Memory B cell (primary cell): ENCODE measurements at places on chromosomes 2 and 18.

DNA sequence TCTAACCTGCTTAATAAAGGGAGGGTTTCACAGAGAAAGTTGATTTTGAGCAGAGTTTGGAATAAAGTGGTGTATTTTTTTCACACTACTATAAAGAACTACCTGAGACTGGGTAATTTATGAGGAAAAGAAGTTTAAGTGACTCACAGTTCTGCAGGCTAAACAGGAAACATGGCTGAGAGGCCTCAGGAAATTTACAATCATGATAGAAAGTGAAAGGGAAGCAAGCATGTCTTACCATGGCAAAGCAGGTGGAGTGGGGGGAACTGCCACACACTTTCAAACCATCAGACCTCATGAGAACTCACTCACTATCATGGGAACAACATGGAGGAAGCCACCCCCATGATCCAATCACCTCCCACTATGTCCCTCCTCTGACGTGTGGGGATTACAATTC, 546.7 kb downstream of the EPHA4 start:
- no peaks in the 10 kb centered on the region for H3K36me3 ChIP-seq
- peaks cover 14% of the 10 kb centered on the region for H3K4me1 ChIP-seq
- H3K4me3 ChIP-seq = no peak overlapping the region
- H3K27me3 ChIP-seq = no peaks in the 10 kb centered on the region
- no peak for DNase-seq

- no peak overlapping the region for H3K27ac ChIP-seq
- peaks cover 2% of the 10 kb centered on the region for H3K27me3 ChIP-seq
- no peaks in the 10 kb centered on the region for H3K4me1 ChIP-seq
- no peak for DNase-seq
- H3K36me3 ChIP-seq = no peaks in the 10 kb centered on the region
These were observed 64.7 kb downstream of the AGAP1 start for GRCh38 chr2:235558572-235558971.

DNA sequence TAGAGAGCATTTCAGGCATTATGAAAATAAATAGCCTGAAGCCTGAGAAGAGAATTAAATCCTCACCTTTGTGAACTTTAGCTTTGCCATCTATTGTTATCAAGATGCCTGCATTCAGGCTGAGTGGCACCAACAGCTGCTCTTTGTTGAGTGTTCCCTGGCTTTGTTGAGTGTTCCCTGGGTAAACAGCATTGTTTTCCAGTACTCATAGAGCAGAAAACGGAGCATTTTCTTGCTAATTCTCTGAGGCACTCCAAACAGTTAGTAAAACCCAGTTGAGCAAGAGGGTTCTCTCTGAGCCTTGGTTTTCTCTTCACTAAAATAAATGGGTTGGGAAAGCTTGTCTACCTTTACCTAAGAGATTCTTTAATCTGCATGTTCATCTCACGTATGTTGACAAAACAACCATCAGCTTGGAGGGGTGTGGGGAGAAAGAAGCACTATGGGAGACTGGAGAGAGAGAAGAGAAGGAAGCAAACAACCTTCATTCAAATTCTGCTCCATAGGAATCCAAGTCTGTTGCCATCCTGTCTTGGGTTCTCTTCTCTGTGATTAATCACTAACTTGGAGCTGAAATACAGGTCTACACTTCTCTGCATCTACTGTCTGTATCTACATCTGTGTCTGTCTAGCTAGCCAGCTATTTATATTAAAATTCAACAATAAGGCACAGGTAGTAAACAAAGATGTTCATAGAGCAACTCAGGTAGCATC, 567.0 kb upstream of the SOX11 start:
- no peak overlapping the region for H3K27ac ChIP-seq
- no peak for DNase-seq
- no peaks in the 10 kb centered on the region for H3K4me1 ChIP-seq
- H3K36me3 ChIP-seq = no peaks in the 10 kb centered on the region
- no peaks in the 10 kb centered on the region for H3K27me3 ChIP-seq
- H3K4me3 ChIP-seq = no peak overlapping the region

GRCh38 chr2:221555494-221555846, 16.6 kb downstream of the EPHA4 start:
- H3K4me3 ChIP-seq = peak overlapping the region; percentile 74
- H3K36me3 ChIP-seq = no peaks in the 10 kb centered on the region
- peak overlapping the region; percentile 88 for H3K27ac ChIP-seq
- H3K27me3 ChIP-seq = no peaks in the 10 kb centered on the region
- no peak for DNase-seq
- peaks cover 29% of the 10 kb centered on the region for H3K4me1 ChIP-seq

GRCh38 chr2:189534854-189535832, 45.4 kb downstream of the SLC40A1 start:
- H3K27ac ChIP-seq = no peak overlapping the region
- peaks cover 15% of the 10 kb centered on the region for H3K27me3 ChIP-seq
- no peak overlapping the region for H3K4me3 ChIP-seq
- no peak for DNase-seq

- H3K4me1 ChIP-seq = no peaks in the 10 kb centered on the region
- no peak overlapping the region for H3K27ac ChIP-seq
- DNase-seq = peak; percentile 19
- no peak overlapping the region for H3K4me3 ChIP-seq
- peaks cover 7% of the 10 kb centered on the region for H3K27me3 ChIP-seq
These were observed 138.8 kb downstream of the MCFD2 start for GRCh38 chr2:46776687-46777327.

DNA sequence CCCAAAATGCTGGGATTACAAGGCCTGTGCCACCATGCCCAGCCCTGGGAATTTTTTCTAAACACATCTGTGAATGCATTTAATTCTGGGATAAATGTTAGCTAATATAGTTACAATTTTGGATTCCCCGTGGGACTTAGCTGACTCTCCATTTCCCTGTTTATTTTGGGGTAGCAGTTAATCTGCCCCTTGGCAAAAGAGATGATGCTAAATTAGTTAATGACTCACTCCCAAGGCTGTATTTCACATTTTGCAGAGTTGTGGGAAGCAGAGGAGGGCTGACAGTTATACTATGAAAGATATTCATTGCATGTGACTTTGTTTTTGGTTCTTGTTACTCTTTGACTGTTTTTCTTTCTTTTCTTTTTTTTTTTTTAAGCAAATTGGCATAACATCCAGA, 3.2 kb downstream of the MTHFD2 start:
- H3K27me3 ChIP-seq = no peaks in the 10 kb centered on the region
- no peak overlapping the region for H3K27ac ChIP-seq

DNA sequence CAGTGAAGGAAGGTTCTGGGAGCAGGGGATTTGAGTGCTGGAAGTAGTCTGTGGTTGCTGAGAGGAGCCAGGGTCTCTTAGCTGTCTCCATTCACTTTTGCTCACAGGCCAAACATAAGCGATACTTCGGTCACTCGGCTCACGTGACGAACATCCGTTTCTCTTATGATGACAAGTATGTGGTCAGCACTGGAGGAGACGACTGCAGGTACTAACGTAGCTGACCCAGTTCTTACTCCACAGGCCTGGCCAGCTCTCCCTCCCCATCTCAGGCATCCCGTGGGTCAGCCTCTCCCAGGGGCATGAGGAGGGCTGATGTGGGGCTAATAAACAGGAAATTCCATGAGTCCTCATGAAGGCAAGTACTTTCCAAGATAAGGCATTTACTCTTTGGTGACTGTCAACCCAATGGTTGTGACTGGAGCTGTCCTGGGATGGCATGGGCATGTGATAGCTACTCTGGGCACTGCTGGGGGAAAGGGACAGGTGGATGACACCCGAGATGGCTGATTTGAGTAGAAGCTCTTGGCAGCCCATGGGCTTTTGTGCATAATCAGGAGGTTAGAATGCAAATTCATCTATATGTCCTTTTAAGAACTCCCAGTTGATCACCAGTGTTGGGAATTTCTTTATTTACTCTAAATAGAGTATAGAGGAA, 81.6 kb downstream of the RTN4 start:
- no peak overlapping the region for H3K4me3 ChIP-seq
- peaks cover 11% of the 10 kb centered on the region for H3K4me1 ChIP-seq
- peaks cover 26% of the 10 kb centered on the region for H3K36me3 ChIP-seq
- H3K27me3 ChIP-seq = no peaks in the 10 kb centered on the region
- no peak for DNase-seq
- H3K27ac ChIP-seq = no peak overlapping the region

DNA sequence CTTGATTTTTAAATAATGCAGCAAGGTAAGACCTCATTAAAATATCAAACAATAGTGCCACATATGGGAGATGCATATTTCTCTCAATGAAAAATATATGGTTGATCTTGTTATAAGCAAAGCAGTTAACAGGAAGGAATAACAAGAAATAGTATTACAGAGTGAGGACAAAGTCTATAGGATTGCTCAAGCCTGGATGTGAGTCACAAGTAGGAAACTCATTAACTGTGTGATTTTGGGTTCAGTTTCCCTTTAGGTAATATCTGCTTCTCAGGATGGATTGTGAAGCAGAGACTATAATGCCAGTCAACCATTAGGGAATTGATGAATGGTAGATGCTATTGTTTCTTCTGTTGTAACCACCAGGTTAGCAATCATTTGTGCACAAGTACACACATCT, 42.9 kb upstream of the SPHKAP start:
- no peaks in the 10 kb centered on the region for H3K36me3 ChIP-seq
- no peak for DNase-seq
- H3K27me3 ChIP-seq = no peaks in the 10 kb centered on the region

DNA sequence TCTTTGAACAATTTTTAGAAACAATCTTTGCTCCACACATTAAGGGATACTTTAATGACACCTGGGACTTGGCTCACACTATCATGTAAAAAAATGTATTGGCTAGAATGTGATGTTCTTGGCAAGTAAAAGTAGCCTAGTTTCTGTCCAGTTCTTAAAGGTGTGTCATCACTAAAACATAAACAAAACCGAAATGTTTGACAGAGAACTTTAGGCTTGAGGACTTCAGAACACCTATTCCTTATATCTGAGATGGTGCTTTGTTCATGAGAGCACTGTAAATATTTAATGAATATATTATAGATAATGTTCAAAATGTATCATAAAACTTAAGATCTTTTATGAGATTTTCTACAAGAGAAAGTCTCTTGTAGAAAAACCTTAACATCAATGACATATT, 19.8 kb upstream of the HNRNPA3 start:
- no peaks in the 10 kb centered on the region for H3K4me1 ChIP-seq
- no peak overlapping the region for H3K4me3 ChIP-seq
- H3K36me3 ChIP-seq = no peaks in the 10 kb centered on the region
- H3K27me3 ChIP-seq = no peaks in the 10 kb centered on the region
- no peak for DNase-seq
- H3K27ac ChIP-seq = no peak overlapping the region

GRCh38 chr2:217899231-217900009, 103.4 kb downstream of the TNS1 start:
- no peak for DNase-seq
- no peaks in the 10 kb centered on the region for H3K36me3 ChIP-seq
- peaks cover 5% of the 10 kb centered on the region for H3K27me3 ChIP-seq
- H3K27ac ChIP-seq = no peak overlapping the region
- no peaks in the 10 kb centered on the region for H3K4me1 ChIP-seq

GRCh38 chr2:55163274-55163721, 68.8 kb downstream of the CLHC1 start:
- H3K27me3 ChIP-seq = no peaks in the 10 kb centered on the region
- DNase-seq = no peak
- H3K4me1 ChIP-seq = peaks cover 4% of the 10 kb centered on the region
- H3K4me3 ChIP-seq = no peak overlapping the region

- peak overlapping the region; percentile 56 for H3K27ac ChIP-seq
- DNase-seq = no peak
- H3K4me1 ChIP-seq = peaks cover 14% of the 10 kb centered on the region
- H3K27me3 ChIP-seq = no peaks in the 10 kb centered on the region
- no peaks in the 10 kb centered on the region for H3K36me3 ChIP-seq
These were observed 166.7 kb upstream of the ZNF521 start for GRCh38 chr18:25518716-25519053.

DNA sequence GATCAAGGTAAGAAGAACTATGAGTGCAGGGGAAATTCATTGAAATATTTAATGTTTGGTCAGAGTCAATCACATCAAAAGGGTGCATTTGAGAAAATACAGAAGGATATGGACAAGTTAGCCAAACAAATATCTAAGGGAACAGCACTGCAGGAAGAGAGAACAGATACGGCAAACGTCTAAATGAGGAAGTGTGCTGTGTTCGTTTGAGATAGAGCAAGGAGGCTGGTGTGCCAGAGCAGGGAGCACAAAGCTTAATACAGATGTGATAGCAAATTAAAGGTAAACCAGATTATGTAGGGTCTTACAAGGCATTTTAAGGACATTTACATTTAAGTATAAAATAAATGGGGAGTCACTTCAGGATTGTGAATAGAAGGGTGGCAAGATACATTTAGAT, 241.3 kb upstream of the ZNF804A start:
- H3K27me3 ChIP-seq = no peaks in the 10 kb centered on the region
- H3K4me1 ChIP-seq = peaks cover 8% of the 10 kb centered on the region
- no peak for DNase-seq
- no peak overlapping the region for H3K4me3 ChIP-seq

- no peaks in the 10 kb centered on the region for H3K27me3 ChIP-seq
- H3K4me3 ChIP-seq = no peak overlapping the region
- no peak overlapping the region for H3K27ac ChIP-seq
- H3K36me3 ChIP-seq = no peaks in the 10 kb centered on the region
- no peak for DNase-seq
These were observed 203.5 kb downstream of the LPIN1 start for GRCh38 chr2:11949732-11950523.

DNA sequence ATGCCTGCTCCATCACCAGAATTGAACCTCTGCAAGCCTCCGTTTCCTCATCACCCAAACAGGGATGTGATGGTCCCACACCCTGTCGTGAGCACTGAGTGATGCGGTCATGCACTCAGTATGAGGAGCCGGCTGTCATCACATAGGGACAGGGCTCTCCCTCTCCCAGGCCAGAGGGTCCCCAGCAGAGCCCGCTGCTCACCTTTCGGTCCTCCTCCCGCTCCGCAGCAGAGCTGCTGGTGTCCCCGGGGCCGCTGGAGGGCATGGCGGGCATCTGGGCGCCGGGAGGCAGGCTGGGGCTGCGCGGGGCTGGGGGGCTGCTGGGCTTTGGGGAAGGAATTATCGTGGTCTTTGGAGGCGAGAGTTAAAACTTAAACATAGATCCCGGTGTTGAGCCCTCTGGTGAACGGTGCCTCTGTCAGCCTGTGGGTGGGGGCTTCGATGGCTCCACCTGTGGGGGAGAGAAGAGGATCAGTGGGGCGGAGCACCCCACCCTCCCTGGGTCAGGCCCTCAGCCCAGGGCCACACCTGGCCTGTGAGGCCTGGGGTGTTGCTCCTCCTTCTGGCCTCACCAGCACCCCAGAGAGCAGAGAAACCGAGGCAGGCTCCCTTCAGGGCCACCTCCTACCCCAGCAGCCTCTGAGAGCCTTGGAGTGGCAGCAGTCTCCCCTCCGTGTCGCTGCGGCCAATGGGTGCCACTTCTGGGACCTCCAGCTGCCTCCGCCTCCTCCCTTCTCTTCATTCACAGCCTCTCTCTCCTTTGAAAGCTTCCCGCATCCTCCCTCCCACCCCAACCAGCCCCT, 27.8 kb downstream of the DNMT3A start:
- no peaks in the 10 kb centered on the region for H3K27me3 ChIP-seq
- no peak for DNase-seq
- H3K27ac ChIP-seq = no peak overlapping the region
- H3K4me3 ChIP-seq = no peak overlapping the region
- H3K36me3 ChIP-seq = no peaks in the 10 kb centered on the region
- peaks cover 23% of the 10 kb centered on the region for H3K4me1 ChIP-seq

- no peaks in the 10 kb centered on the region for H3K27me3 ChIP-seq
- H3K27ac ChIP-seq = peak overlapping the region; percentile 20
- peaks cover 24% of the 10 kb centered on the region for H3K4me1 ChIP-seq
- no peak overlapping the region for H3K4me3 ChIP-seq
These were observed 59.9 kb downstream of the MSH6 start for GRCh38 chr2:47842846-47843245.

GRCh38 chr2:42339191-42339912, 21.7 kb downstream of the COX7A2L start:
- no peak overlapping the region for H3K4me3 ChIP-seq
- no peak for DNase-seq
- H3K36me3 ChIP-seq = peaks cover 39% of the 10 kb centered on the region
